ENCODE measurements at places on chromosomes 4 and X.

DNA sequence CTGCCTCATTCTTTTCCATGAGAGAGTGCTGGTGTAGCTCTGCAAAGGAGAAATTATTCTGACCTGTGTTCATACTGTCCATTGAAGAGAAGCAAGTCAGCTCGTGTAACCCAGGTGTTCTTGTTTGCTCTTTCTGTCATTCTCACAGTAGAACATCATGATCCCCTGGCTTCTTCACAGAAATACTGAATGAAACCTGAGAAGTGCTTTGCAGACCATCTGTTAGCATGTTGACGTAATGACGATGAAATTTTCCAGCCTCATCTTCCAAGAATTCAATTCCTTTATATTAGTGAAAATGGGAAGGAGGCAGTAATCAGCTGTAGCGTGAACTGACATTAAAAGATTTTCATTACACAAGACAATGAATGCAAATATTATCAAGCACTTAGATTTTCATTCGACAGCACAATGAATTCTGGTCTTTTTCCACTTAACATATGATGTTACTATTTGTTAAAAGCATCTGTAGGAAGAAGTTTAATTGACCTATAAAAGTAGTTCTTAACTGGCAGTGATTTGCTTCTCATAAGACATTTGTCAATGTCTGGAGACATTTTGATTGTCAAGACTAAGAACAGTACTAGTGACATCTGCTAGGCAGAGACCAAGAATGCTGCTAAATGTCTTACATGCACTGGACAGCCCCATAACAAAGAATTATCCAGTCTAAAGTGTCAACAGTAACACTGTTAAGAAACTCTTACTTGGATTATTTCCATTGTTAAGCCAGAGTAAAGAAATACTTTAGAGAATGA is 246.3 kb downstream of the BANK1 start:
- no peak for DNase-seq

DNA sequence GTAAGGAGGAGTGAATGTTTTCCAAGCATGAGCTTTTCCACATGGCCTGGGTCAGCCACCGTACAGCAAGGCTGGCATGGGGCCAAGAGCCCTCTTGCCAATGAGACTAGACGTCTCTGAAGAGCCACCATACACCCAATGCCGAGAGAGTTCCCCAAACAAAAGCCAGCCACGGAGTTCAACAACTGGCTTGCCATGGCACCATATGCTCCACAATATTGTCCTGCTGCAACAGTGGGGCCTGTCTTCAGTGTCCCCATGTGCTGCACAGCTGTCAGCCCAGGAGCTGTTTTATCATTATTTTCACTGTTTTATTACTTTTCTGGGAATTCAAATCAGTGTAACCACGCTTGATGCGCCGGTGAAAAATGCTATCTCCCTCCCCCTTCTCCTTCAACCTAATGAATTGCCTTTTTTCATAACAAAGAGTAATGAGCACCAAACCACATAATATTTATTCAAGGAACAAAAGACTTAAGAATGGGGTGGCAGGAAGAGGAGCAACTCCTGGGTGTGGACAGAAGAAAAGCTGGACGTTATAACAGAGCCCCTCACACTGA is 18.4 kb downstream of the MAML3 start:
- DNase-seq: no peak

DNA sequence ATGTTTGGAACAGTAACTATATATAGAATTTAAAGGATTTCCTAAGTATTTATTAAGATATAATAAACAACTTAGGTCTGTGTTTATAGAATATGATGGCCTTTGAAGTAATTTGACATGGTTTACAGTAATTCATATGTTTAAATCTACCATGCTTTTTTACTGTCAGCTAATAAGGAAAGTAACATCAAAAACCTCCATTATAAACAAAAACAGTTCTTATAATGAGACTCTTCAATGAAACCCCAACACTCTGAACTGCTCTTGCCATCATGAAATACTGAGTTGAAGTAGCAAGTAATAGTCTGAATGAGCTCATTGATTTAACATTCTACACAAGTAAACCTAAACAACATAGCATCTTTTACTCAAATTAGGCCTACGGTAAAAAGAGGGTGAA is 1236.5 kb downstream of the FSTL5 start:
- no peak for DNase-seq

DNA sequence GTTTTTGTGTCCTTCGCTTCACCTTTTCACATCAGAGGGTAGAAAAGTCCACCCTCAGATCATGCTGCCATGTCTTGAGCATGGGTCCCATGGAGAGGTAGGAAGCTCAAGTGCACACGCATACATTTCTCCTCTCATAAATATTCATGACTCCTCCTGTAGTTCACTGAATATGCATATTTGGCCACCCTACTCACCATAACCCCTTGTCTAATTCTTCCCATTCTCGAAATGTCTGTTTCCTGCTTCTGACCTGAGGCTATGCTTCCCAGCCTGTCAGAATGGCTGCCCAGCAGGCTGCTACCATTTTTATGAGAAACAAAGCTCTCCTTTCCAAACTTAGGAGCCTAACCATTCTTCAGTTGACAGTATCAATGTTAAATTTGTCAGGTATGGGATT is 86.5 kb downstream of the ADRA2C start:
- DNase-seq: no peak

- DNase-seq: no peak
Observed at GRCh38 chr4:145414226-145414625, 67.4 kb upstream of the SMAD1 start.

DNA sequence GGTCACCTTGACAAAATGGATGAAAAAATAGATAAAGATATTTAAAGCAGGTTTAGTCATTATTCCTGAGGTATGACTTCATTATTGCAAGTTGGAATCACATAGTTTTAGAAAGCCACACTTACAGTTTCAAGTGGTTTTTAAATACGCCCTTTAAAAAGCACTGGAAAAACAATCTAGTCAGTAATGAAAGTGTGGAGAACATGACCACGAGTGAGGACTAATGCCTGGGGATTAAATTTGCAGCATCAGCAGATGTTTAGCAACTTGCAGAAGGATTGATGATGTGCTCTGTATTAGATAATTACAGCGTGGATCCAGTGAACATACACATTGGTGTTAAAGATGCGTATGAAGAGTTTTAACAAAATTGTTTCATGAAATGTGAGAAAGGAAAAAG is 5.9 kb downstream of the SPARCL1 start:
- no peak for DNase-seq

GRCh38 chr4:182533964-182534363 is 290.8 kb downstream of the TENM3 start:
- DNase-seq: no peak

DNA sequence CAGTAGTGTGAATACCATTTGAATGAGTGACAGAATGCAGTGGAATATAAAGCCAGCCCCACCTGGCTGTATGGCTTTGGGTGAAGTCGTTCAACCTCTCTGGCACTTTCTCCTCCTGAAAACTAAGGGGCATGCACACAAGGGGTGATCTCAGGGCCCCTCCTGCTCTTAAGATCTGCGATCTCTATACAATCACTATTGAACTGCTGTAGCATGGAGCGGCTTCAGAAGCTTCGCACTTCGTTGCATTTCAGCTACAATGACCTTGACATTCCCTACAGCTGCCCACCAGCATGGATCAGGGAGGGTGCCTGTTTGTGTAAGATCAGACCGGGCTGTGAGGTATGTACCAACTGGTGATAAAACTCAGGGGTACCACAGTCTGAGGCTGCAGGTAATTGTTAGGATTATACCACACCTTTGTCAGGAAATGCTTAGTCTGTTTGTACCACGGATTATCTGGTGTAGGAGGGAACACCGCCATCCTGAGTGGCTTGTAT is 85.2 kb downstream of the AASDH start:
- no peak for DNase-seq

DNA sequence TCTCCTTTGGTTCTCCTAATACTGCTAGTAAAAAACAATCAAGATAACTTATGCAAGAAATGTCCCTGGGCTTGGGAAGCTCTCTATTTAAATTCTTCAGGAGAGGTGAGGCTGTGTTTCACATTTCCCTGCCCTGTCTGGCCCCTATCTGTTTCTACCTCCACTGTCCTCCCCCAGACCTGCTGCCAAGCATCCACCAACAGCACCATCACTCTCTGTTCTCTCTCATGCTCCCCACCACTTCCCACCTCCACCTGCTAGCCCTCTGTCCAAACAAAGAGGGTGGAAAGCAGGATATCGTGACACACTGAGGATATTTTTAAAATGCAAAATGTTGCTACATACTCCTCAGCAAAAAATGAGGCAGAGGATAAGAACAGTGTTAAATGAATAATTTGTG is 88.4 kb upstream of the NAP1L5 start:
- DNase-seq: no peak

DNA sequence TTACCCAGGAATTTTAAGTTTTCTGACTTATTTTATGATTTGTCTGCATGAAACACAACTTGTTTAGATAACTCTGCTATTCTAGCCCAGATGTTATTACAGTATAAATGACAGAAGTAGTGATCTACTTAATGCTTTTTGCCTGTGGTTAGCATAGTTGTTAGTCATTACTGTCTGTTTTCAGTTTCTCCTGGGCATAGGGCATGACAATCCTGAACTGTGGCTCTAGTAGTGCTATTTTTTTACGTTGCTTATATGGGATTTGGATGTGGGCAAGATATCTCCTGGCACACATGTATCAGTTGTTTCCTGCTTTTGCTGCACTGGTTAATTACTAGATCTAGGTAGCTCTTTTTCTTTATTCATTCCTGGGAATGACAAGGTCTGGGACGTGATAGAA is 1005.8 kb downstream of the PCDH18 start:
- DNase-seq: no peak

- DNase-seq: no peak
Observed at GRCh38 chr4:54274795-54275665, 45.9 kb downstream of the PDGFRA start.

- DNase-seq: no peak
Observed at GRCh38 chr4:177006331-177006730, 213.6 kb upstream of the VEGFC start.

- DNase-seq: peak; percentile 1
Observed at GRCh38 chr4:21476757-21477156, 471.8 kb downstream of the KCNIP4 start.

DNA sequence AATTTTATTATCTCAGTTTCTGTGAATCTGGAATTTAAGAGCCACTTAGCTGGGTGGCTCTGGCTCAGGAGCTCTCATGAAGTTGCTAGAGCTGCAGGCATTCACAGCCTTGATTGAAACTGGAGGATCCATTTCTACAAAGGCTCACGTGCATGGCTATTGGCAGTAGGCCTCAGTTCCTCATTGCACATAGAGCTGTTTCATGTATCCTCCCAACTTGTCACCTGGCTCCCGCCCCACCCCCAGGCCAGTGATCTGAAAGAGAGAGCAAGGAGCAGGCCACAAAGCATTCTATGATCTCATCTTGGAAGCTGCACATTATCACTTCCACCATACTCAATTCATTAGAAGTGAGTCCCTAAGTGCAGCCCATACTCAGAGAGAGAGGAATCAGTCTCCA is 18.5 kb upstream of the AP1AR start:
- no peak for DNase-seq

DNA sequence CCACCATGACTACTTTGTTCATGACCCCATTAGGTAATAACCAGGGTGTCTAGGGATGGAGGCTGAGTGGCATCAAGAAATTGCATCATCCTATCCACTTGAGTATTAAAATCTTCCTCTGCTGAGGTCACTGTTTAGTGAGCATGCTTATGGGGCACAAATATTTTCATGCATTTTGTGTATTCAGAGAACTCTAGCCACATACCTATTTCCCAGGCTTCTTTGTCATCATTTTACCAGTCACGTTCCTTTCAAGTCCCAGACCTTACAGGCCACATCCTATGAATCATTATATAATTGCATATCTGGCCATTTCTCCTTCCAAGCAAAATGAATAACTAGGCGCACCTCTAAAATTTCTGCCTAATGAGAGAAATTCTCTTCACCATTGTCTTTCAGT is 1882.9 kb upstream of the AGA start:
- DNase-seq: no peak

DNA sequence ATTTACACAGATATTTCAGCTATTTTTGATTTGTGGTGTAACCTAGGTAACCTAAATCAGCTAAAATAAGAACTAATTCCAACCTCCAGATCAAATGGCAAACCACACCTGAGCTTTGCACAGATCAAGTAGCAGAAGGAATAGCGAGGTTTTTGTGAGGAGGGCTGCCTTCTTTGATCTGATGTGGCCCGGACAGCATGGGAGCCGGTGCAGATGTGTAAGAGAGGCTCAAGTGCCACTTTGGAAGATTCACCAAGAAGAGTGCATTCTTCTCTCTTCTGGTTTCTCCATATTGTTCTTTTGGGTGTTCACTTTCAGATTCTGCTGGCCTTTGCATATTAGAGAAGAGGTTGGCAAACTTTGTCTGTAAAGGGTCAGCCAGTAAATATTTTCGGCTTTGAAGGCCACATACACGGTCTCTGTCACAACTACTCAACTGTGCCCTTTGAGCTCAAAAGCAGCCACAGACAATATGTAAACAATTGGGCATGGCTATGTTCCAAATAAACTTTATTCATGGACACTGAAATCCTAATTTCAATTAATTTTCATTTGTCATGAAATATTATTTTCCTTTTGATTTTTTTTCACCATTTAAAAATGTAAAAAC is 78.9 kb upstream of the FAM9C start:
- DNase-seq: no peak

All from Kasumi-1 (cell line).